ENCODE measurements at places on chromosomes 1 and 21.

DNA sequence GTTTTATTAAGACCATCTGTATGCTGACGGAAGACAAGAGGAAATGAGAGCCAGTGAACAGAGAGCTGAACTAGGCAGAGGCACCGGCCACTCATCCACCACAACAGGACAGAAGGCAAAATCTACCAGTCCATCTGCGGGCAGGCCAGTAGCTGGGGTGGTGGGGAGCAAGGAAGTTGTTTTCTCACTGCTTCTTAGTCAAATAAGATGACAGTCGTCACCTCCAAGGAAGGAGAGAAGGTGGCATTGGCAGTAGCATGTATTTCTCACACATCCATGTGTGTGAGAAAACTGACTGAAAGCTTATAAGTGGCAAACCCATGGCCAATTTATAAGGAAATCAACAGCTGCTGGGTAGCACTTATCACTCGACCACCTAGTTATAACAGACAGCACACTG is 8.2 kb downstream of the TTC13 start:
- DNase-seq = no peak

DNA sequence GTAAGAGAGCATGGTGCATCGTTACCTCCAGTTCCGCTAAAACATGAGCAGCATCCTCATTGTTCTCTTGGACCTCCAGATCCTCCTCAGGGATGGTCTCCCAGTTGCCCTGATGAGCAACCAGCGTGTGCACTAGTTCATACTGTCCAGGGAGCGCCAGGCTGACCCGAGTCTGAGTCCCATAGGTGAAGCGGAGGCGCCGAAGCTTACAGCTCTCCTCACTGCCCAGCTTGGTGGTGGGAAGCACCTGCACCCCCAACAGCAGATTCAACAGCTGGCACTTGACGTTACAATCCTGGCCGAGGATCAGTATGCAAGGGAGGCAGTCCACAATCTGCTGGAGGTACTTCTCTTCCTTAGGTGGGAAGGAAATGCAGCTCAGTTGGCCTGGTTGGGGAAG is 24.1 kb downstream of the DSTYK start:
- no peak for DNase-seq

GRCh38 chr21:46307625-46308024 is 16.0 kb downstream of the C21orf58 start:
- DNase-seq = no peak

DNA sequence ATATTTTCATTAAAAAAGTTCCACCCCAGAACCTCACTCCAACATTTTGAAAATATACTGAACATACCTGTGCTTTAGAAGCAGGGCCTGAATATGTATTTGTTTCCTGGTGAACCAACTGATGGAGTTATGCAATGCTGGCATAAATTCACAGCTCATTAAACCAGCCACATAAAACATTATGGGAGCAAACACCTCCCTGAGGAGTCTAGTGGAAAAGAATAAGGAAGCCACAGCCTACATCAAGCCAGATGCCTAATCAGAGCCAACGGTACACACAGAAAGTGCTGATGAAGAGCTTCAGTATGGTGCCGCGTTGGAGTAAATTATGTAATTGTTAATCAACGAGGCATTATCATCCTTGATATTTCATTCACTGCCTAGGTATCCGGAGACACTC is 199.5 kb downstream of the AJAP1 start:
- DNase-seq = no peak

DNA sequence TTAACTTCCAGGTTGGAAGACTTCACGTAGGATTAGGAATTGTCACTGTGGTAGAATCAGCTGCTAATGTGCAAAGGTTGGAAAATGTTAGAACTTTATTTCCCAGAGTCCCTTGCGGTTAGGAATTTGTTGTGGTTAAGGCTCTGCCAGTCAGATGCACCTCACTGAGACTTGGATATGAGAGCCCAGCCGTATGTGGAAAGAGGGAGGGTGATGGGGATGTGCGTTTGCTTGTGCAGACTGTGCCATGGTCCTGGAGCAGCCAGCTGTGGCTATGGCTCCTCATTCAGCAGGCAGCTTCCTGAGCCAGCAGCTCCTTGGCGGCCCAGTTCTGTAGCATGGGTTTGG is 12.5 kb downstream of the S100A10 start:
- DNase-seq = no peak

DNA sequence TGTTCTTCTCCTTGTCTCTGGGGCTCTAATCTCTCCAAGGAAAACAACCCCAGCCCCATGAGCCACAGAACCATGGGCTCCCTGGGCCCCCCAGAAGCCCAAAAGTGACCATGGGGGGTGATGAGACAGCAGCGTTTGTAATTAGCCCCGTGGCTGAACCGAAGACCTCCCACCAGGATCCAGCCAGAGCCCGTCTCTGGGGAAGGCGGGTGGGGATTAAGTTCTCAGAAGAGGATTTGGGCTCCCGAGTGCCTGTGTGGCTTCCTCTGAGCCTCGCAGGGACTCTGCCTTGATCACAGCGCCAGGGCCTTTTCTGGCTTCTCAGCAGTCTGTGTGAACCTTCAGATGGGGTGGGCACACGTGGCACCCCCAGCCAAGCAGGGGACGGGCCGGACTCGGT is 77.0 kb downstream of the ALPL start:
- DNase-seq = peak; percentile 28

DNA sequence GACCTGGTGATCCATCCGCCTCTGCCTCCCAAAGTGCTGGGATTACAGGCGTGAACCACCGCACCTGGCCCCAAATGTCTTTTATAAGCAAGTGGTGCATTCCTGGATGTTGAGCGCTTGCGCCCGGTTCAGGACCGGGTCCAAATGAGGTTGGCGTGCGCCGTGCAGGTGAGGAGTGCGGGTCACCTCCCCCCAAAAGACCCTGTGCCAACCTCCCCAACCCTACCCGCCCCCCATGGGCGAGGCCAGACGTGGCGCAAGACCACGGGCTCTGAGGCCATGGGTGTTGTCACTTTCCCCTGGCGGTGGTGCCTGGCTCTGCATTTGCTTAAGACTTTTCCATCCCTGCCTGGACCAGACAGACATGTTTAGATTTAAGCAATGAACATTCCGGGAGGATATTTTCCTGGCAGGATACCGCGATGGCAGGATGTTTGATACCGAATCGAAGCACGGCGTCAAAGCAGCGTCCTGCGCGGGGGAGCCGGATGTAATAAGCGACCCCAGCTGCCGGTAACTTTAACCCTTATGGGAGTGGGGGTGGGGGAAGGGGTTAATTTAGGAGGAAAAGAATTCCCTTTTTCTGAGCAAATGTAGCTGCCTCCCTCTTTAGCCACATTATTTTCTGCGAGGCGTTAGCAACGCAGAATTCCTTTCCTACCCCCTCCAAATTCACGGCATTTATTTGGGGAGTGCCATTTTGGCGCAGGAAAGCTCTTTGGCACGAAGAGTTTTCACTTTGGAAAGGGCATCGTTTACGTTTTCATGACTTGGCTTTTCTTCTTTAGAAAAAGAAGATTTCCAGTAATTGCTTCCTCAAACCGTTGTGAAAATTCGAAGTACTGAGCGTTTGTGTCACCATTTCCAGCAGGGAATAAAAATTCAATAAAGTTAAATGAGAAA is 27.8 kb upstream of the RNF187 start:
- DNase-seq = peak; percentile 81

- no peak for DNase-seq
These were observed 207.1 kb downstream of the ADGRL2 start for GRCh38 chr1:82007804-82008203.

Data from tongue (tissue), 3 donors.